ENCODE measurements at places on chromosomes 16 and 17. TPM values are rescaled to one million over a fixed set of nuclear protein-coding genes. Genes with fewer than 3 reads are reported as not detected.
A peak's percentile ranks its signal among the peaks of the same experiment; 100 is the strongest.

- no peaks in the 10 kb centered on the region for H3K36me3 ChIP-seq
- no peak overlapping the region for H3K27ac ChIP-seq
- H3K27me3 ChIP-seq, result no peaks in the 10 kb centered on the region
- DNase-seq, result no peak
These were observed 43.4 kb downstream of the ENGASE start for GRCh38 chr17:79117905-79118487.

Gene TLCD3B
- 0.21 TPM for total RNA-seq

Gene LRRC75A
- total RNA-seq, result 23.1 TPM

- H3K27me3 ChIP-seq, result no peaks in the 10 kb centered on the region
- H3K4me3 ChIP-seq, result no peak overlapping the region
- peaks cover 23% of the 10 kb centered on the region for H3K36me3 ChIP-seq
- H3K27ac ChIP-seq, result no peak overlapping the region
- no peaks in the 10 kb centered on the region for H3K4me1 ChIP-seq
These were observed 24.8 kb downstream of the MAP1LC3B start for GRCh38 chr16:87416826-87417527.

GRCh38 chr16:66435896-66436295 lies 8.8 kb downstream of the BEAN1 start:
- no peaks in the 10 kb centered on the region for H3K4me1 ChIP-seq
- no peak overlapping the region for H3K4me3 ChIP-seq
- H3K27me3 ChIP-seq, result peaks cover 11% of the 10 kb centered on the region
- no peak overlapping the region for H3K27ac ChIP-seq
- no peaks in the 10 kb centered on the region for H3K36me3 ChIP-seq

DNA sequence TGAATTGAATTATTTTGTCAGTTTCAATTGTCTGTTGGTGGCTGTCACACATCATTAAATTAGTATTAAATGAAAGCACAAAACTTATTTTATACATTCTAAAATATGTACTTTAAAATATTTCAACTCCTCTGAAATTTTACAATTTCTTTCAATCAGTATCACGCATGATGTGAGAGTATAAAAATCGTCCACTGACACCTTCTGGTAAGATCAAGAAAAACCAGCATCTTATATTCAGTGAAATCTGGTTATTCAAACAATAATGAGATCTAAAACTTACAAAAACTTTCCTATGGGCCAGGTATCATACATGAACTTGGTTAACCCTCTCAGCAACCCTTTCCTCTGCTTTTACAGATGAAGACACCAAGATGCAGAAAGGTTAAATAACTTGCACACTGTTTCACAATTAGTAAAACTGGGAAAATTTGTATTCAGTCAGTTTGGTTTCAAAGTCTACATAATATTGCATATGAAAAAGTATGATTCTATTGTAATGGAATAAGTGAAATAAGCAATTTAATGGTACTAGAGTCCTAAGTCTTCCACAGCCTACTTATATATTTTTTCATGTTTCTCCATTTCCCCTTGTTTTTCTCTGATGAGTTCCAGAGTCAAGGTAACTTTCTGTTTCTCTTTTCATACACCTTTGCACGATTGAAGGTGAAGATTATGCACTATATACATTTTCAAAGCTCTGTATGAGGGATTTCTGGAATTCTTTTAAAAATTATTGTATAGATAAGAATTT lies 58.7 kb downstream of the EFCAB5 start:
- H3K36me3 ChIP-seq, result no peaks in the 10 kb centered on the region
- no peak overlapping the region for H3K4me3 ChIP-seq
- DNase-seq, result no peak
- H3K27ac ChIP-seq, result no peak overlapping the region

Gene MAPT
- 1.3 TPM for total RNA-seq

- no peaks in the 10 kb centered on the region for H3K36me3 ChIP-seq
- DNase-seq, result peak; percentile 28
- H3K4me1 ChIP-seq, result peaks cover 31% of the 10 kb centered on the region
- no peak overlapping the region for H3K27ac ChIP-seq
- no peaks in the 10 kb centered on the region for H3K27me3 ChIP-seq
These were observed 26.0 kb downstream of the COPZ2 start for GRCh38 chr17:48011405-48012150.

DNA sequence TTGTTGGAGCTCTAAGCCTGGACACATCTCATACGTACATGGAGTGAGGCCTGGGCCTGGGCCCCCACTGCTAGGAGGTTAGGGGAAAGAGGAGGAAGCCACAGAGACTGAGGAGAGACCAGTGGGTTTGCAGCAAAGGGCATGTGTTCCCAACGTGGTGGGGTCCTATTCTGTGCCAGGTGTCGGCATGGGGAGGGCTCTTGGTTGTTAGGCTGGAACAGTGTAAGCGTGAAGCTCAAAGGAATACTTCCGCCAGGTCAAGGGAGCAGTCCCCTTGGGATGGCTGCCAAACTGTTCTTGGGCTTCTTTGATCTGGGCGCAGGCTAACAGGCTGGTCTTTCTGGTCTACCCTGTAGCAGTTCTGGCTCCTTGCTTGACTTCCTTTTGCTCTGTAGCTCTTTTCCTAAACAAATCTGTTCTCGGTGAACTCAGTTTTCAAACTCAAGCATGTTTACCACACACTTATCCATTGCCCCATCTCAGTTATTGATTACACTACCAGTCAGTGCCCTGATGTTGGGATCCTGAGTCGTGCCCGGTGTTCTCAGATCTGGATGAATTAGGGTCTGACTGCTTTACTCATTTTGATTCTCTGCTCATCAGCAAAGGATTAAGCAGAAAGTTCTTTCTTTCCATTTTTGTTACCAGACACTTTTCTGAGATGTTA lies 36.4 kb downstream of the GPT2 start:
- H3K27me3 ChIP-seq, result no peaks in the 10 kb centered on the region
- no peak for DNase-seq
- no peaks in the 10 kb centered on the region for H3K4me1 ChIP-seq
- peaks cover 25% of the 10 kb centered on the region for H3K36me3 ChIP-seq
